Airway epithelial cell (primary cell): ENCODE measurements at places on chromosomes 3 and 15. TPM values are rescaled to one million over a fixed set of nuclear protein-coding genes. Genes with fewer than 3 reads are reported as not detected.

Gene AGBL1
- not detected in 2 replicates for total RNA-seq

Gene NECTIN3
- 5.0 and 5.7 TPM in 2 replicates for total RNA-seq

Gene CEMIP
- total RNA-seq: 3.6 and 4.8 TPM in 2 replicates

Gene GOLGA6L26
- not detected in 2 replicates for total RNA-seq

Gene LRRIQ4
- total RNA-seq: not detected in 2 replicates

Gene KLHL6
- total RNA-seq: 0.05 and 0.07 TPM in 2 replicates

Gene TMEM158
- 6.0 and 8.8 TPM in 2 replicates for total RNA-seq
